ENCODE measurements at places on chromosomes 16 and 17.

- DNase-seq: no peak
Measured at GRCh38 chr16:78460428-78460827, 361.0 kb downstream of the WWOX start.

- DNase-seq: no peak
Measured at GRCh38 chr17:82345151-82345976, 11.8 kb upstream of the SECTM1 start.

DNA sequence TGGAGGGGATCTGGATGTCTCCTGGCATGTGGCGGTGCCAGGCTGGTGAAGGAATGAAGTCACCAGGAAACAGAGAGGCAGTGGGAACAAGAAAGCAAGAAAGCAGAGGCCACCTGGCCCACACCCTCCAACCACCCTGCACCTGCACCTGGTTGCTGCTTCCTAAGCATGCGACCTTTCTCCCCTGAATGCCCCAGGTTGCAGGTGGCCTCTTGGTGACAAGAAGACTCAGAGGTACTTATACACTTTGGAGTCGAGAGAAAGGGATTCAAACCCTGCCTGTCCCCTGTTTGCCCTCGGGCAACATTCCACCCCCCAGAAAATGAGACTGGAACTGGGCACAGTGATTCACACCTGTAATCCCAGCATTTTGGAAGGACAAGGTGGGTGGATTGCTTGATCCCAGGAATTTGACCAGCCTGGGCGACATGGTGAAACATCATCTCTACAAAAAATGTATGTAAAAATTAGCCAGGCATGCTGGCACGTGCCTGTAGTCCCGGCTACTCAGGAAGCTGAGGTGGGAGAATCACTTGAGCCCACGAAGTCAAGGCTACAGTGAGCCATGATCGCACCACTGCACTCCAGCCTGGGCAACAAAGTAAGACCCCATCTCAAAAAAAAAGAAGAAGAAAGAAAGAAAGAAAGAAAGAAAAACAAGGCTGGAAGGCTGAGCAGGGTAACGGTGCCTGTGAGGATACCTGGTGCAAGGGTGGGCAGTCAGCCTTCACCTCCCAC lies 34.6 kb upstream of the TNRC6C start:
- no peak for DNase-seq

DNA sequence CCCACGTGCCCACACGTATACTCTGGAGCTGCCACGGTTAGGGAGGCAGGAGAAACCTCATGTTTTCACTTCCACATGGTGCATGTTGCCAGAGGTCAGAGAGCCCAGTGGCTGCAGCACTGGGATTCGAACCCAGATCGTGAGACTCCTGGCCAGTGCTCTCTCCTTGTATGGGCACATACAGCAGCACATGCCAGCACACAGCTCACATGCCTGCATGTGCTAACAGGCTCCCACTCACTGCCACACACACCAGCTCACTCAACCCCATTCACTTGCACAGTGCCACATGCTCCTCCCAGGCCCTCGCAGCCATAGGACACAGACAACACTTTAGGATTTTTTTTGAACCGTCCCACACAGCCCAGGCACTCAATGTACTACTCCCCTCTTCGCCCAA lies 49.5 kb upstream of the MRPS23 start:
- DNase-seq: no peak

GRCh38 chr16:72975809-72976437 lies 72.0 kb downstream of the ZFHX3 start:
- no peak for DNase-seq

GRCh38 chr17:15108992-15109391 lies 156.1 kb downstream of the PMP22 start:
- no peak for DNase-seq

All from ELR (cell line).